Activated CD4-positive, alpha-beta T cell treated with anti-CD3 and anti-CD28 coated beads, Interleukin-2, amount 10 ng/mL, durations not matched to agents 7 days and 5 days (primary cell): ENCODE measurements at places on chromosomes 4 and X. TPM values are rescaled to one million over a fixed set of nuclear protein-coding genes. Genes with fewer than 3 reads are reported as not detected.

Gene NONO
- total RNA-seq: 680 TPM

GRCh38 chr4:76620723-76621468 lies 185.9 kb downstream of the SHROOM3 start:
- H3K4me3 ChIP-seq: no peak overlapping the region
- H3K36me3 ChIP-seq: no peaks in the 10 kb centered on the region
- no peak for DNase-seq
- H3K27ac ChIP-seq: no peak overlapping the region
- peaks cover 18% of the 10 kb centered on the region for H3K27me3 ChIP-seq

DNA sequence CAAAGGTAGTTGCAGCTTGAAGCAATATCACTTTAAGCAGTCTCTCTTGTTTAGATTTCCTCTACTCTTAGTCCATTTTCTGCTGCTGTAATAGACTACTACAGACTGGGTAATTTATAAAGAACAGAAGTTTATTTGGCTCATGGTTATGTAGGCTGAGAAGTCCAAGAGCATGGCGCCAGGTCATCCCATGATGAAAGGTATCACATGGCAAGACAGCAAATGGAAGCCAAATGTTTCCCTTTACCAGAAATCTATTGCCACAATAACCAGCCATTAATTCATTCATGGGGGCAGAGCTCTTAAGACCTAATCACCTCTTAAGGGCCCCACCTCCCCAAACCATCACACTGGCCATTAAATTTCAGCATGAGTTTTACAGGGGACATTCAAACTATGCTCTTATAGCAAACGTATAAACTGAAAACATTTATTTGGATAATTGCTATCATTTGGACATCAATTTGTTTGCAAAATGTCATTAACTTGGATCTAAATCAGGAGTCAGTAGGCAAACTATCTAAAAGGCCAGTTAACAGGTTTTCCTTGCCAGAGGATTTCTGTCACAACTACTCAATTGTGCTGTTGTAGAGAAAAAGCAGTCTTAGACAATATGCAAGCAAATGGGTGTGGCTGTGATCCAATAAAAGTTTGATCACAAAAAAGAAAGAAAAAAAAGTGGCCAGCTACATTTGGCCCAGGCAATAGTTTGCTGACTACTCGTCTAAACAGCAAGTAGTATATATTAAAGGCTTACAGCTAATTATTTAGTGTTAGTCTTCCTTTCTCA lies 75.7 kb upstream of the GUCY1A1 start:
- H3K27me3 ChIP-seq: peaks cover 4% of the 10 kb centered on the region
- no peaks in the 10 kb centered on the region for H3K4me1 ChIP-seq
- H3K36me3 ChIP-seq: no peaks in the 10 kb centered on the region
- H3K4me3 ChIP-seq: no peak overlapping the region

GRCh38 chr4:7521666-7522065 lies 86.9 kb upstream of the PSAPL1 start:
- no peak overlapping the region for H3K4me3 ChIP-seq
- peaks cover 31% of the 10 kb centered on the region for H3K27me3 ChIP-seq
- H3K27ac ChIP-seq: no peak overlapping the region
- no peaks in the 10 kb centered on the region for H3K36me3 ChIP-seq
- no peak for DNase-seq
- peaks cover 25% of the 10 kb centered on the region for H3K4me1 ChIP-seq

DNA sequence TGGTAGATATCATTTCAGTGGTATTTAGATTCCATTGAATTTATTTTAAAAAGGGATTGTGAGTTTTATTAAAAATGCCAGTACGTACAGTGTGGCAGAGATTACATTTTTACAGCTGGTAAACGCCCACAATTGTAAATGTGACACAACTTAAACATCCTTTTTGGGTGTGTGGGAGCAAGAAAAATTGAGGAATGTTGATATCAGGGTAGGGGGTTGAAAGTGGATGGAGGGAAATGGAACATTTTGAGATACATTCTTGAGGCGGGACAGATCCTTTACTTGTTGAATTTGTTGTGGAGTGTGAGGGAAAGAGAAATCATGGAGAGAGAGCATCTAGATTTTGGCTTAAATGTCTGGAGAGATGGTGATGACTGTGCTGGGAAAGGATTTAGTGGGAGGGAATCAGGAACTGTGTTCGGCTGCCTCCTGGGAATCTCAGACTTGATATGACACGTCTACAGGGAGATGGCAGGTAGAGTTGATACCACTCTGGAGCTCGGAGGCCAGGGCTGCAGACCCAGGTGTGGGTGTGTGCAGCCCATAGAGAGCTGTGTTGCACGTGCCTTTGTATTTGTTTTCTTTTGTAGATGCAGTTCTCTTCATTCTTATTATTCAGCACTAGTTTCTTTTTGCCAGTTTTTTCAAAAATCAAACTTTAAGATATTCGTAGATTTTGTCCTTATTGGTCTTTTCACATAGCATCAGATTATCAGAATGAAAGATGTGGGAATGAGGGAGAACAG lies 10.8 kb downstream of the TMEM131L start:
- peaks cover 69% of the 10 kb centered on the region for H3K4me1 ChIP-seq
- peaks cover 59% of the 10 kb centered on the region for H3K36me3 ChIP-seq
- H3K4me3 ChIP-seq: no peak overlapping the region
- no peak for DNase-seq
- no peaks in the 10 kb centered on the region for H3K27me3 ChIP-seq
- no peak overlapping the region for H3K27ac ChIP-seq
